ENCODE measurements at places on chromosomes 1 and 21.

DNA sequence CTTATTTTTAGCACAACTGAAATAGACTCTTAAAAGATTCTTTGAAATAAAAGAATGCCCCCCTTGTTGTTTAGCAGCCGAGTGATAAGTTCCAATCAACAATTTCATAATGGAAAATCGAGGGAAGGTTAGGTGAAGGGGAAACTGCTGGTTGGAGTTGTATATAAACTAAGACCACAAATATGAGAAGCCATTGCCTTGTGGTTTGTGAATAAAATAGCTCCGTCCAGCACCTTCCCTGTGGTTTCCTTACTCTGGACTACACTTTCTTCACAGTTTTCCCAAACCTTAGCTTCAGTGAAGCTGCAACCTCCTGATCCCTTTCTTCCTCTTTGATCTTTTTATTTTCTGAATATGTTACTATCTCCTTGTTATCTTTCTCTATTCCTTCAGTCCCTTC is 6.7 kb upstream of the RAB3GAP2 start:
- DNase-seq: no peak

GRCh38 chr1:236124965-236125364 is 17.4 kb upstream of the GPR137B start:
- DNase-seq: no peak

- no peak for DNase-seq
Observed at GRCh38 chr21:20311234-20311787, 686.9 kb upstream of the NCAM2 start.

- no peak for DNase-seq
Observed at GRCh38 chr21:44614961-44615391, 3.1 kb downstream of the KRTAP10-8 start.

- no peak for DNase-seq
Observed at GRCh38 chr1:167685844-167686243, 35.9 kb upstream of the MPZL1 start.

DNA sequence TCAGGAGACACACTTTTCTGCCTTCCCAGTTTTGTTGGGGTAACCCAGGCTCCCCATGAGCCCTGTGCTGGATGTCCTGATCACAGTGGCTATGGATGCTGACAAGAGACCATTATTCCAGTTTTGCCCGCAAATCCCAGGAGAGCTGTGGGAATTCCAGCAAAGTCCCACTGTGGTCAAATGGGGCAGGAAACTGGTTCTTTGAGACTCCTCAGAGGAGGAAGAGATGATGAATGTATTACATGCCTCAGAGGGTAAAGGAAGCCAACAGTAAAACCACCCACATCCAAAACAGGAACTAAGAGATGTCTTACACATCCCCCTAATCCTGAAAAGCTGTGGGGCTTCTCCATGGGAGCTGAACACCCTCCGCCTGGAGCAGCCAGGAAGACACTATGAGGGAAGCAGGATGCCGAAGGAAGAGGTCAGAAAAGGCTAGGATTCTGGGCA is 12.8 kb upstream of the MPZL1 start:
- peak; percentile 63 for DNase-seq

DNA sequence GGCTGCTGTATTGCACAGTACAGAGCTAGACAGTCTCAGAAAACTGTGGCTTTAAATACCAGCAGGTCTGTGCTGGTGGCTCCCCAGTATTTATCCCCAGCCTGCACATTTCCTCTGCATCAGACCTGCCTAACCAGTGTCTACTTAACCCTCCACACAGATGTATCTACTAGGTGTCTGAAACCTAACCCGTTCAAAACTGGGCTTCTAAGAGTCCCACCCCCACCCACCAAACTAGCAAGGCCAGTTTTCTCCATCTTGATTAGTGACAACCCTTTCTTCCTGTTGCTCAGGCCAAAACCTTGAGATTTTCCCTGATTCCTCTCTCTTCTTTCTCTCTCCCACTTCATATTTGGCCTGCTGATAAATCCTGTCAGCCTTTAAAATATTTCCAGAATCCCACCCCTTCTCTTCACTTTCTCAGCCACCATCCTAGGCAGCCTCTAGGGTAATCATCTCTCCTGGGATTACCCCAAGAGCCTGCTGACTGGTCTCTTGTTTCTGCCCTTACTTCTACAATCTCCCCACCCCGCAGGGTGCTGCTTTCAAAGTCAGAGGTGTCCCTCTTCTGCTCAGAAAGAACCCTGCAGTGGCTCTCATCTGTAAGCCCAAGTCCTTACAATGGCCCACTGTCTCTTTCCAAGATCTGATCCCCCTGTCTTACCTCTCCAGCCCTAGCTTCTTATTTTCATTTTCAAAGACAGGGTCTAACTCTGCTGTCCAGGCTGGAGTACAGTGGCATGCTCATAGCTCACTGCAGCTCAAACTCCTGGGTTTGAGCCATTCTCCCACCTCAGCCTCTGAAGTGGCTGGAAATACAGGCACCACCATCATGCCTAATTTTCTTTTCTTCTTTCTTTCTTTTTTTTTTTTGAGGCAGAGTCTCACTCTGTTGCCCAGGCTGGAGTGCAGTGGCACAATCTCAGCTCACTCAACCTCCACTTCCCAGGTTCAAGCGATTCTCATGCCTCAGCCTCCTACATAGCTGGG is 45.2 kb downstream of the H3-3A start:
- no peak for DNase-seq

DNA sequence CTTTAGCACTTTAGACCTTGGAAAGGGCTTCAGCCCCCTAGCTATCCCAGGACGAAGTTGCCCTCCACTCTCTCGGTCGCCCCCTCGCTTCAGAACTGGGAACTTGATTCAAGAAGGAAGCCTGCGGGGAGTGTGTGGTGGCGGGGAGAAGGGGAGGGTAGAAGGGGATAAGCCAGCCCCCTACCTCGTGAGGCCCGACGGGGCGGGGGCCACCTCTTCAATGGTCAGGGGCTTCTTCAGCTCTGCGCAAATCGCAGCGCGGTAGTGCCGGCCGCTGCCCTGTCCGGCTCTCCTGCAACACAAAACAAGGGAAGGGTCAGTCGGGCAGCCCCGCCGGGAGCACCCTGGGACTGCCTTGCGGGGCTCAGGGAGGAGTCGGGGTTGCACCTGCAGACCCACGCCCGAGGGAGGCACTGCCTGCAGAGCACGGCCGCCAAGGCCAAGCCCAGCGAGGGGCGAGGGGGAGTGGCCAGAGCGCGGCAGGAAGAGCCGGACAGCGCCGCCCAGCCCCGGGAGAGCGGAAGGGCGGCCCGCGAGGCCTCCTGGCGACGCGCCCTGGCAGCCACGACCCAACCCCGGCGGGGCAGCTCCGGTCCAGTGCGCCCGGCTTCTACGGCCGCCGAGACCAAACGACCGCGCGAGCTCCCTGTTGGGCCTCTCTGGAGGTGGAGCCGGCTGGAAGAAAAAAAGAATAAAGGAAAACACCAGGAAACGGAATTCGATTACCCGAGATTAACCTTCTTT is 56.2 kb upstream of the RASAL2 start:
- no peak for DNase-seq

- DNase-seq: no peak
Observed at GRCh38 chr1:109547463-109548320, 723 bp upstream of the GNAI3 start.

GRCh38 chr1:206435445-206435844 is 34.8 kb upstream of the IKBKE start:
- DNase-seq: no peak

DNA sequence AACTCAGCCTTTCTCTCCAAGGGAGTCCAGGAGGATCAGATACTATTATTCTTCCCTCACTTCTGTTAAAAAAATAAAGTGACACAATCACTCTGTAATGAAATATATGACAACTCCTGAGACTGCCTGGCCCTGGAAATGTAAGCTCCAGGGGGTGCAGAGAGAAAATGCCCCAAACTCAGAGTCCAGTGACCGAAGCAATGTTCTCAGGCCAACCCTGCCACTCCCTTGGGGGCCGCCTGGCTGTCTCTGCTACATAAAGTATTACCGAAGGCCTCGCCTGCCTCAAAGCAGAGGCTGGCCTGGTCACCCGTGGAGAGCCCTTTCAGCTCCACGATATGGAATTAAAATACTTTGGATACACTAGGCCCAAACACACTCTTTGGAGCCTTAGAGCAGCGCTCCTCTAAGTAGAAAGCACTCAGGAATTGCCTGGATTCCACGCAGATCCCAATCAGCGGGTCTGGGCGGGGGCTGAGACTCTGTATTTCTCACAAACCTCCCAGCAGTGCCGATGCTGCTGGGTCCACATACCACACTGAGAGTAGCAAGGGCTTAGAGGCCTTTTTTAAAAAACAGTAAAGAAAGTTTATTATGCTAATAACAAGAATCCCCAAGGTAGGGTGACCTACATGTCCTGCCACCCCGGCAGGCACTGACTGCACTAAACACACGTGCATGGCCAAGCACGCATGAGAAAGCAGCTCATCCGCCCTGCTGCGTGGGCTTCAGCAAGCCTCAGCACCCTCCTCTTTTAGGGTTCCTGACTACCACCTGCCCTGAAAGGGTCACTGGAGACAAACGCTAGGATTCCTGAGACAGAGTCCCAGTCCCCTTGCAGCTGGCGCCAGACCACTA is 31.1 kb downstream of the TMCO4 start:
- DNase-seq: no peak

DNA sequence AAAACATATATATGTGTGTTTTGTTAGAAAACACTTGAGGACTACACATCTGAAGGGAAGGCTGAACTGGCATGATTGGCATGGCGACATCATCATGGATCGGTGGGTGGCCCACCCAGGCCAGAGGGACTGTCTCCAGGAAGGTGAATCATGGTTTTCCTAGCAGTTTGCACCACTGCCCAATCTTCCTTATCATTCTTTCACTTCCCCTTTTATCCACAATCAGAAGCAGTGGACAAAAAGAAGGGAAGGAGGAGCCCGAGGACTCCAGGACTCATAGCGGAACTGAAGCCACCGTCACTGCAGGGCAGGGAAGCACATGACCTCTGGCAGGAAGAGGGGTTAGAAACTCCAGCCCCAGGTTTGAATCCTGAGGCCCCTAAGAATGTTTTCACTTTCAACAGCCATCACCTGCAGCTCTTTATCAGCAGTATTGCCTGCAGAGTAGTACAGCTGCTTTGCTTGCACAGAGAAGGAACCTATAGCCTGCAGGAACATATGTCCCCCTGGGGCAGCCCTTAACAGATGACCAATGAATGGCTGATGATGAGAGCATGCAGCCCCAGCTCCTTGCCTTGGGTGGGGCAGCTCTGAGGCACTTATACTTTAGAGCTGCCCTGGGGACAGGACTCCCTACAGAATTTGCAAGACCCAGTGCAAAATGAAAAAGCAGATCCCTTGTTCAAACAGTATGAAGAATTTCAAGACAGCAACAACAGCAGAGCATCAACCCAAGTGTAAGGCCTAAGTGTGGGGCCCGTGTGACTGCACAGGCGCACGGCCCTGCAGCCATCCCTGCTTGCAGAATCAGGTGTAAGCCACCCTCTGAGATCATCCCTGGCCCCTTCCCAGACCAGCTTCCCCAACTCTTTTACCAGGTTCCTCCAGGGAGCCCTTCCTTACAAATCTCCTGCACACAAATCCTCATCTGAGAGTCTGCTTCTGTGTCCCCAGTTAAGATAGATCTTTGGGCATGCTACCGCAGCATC is 241.8 kb upstream of the IRF2BP2 start:
- no peak for DNase-seq

Measured in GM12878 (cell line).